ENCODE measurements at places on chromosomes 11 and 22.

GRCh38 chr11:117837070-117837776 lies 12.7 kb upstream of the FXYD2 start:
- no peak for DNase-seq

DNA sequence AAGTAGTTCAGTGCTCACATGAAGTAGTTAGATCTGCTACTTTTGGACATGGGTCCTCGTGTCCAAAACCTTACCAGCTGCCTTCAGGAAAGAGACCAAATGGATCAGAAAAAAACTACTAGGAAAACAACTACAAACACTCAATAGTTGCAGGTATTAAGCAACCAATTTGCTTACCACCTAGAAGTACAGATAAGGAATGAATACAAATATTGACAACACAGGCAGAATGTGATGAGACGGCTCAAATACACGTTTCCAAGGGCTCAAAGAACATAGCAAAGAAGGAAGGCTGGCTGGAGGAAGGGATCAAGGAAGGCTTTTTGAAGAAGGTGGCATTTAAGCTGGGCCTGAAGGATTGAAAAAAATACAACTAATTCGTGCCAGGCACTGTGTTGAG lies 41.8 kb downstream of the NRXN2 start:
- DNase-seq: no peak

DNA sequence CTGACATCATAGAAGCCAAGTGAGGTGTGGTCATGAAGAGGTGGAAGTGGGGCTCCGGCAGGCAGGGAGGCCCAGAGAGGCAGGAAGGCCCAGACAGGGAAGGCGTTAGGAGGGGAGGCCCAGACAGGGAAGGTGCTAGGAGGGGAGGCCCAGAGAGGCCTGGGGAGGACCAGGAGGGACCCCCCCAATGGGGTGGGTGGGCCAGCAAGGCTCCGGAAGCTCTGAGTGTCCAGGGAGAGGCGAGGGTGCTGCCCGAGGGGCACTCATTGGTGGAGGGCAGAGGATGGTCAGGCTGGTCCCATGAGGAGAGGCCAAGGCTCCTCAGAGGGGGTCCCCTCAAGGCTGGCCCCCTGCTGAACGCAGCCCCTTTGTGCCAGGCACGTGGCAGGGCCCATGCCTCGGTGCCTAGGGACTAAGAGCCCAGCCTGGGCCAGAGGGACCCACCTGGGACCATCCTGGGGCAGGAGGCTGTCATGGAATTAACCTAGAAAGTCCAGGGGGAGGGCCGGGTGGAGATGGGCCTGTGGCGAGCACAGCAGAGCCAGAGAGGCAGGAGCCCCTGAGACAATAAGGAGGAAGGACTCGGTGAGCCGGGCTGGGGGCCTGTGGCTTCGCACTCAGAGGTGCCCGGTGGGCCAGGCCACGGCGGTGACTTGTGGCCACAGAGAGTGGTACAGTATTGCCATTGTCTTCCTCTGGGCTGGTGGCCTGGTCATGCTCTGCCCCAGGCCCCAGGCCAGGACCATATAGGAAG lies 12.2 kb downstream of the PHLDA2 start:
- no peak for DNase-seq

DNA sequence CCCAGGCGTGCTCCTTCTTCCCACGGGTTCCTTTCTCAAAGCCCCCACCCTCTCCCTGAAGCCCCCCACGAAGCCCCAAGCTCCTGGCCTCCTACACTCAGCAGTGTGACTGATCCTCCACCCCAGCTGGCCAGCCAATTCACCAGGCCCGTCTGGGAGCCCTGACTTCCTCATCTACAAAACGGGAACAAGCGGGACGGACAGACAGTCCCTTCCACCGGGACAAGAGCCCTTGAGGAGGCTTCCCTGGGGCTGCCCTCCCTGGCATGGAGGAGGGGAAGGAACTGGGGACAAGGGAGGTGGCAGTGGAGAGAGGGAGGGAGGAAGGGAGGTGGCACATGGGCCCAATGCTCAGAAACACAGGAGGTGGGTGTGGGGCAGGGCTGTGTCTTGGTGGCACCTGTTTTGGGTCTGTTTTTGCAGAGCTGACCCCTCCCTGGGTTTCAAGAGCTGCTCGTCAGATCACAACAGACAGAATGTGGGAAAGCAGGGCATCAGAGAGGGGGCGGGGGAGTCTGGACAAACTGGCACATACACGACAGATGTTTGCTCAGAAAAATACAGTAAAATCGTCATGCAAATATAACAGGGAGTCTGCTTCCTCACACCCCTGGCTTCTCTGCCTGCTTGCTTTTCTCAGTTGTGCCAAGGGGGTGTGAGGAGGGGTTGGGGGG lies 56.8 kb downstream of the ELFN2 start:
- peak; percentile 95 for DNase-seq

DNA sequence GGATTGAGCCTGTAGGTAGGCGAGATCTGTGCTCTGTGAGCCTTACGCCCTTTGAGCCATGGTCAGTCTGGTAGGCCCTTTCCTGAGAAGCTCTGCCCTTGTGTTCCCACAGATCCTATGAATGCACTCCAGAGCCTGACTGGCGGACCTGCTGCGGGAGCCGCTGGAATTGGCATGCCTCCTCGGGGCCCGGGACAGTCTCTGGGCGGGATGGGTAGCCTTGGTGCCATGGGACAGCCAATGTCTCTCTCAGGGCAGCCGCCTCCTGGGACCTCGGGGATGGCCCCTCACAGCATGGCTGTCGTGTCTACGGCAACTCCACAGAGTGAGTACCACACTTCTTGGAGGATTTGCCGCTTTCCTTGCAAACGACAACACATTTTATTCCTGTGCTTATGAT lies 47.4 kb downstream of the MED15 start:
- no peak for DNase-seq

DNA sequence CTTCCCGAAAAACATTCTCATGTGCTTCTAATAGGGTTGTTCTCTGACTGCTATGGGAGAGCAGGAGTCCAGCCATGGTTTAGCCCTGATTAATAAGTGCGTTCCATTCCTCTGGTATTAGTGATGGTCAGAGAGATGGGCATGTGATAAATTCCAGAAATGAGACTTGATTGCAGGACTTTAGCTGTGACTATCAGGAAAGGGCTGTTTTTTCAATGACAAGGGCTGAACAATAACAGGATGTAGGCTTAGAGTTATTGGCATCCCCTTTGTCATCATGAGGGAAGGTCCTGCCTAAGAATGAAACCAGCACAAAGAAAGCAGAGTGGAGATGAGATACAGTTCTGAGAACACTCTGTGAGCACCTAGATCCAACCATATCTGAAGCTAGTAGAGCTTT lies 494.6 kb downstream of the MIAT start:
- DNase-seq: no peak

- DNase-seq: no peak
These were observed 225.1 kb downstream of the MN1 start for GRCh38 chr22:27576413-27576812.

DNA sequence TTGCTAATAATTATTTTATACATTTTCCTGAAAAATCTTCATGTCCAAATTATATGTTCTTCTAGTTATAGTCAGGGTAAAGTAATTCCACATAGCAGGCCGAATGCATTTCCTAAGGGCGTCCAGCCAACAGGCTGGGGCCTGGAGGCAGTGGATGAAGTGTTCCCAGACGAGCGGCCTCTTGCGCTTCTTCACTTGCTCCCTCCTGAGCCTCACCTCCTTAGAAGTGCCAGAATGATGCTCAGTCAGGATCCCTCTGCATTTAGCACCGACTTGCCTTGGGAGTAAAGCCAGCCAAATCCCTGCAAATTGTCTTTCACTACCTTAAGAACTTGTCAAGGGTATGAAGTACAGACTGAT lies 1.5 kb downstream of the OLFML1 start:
- no peak for DNase-seq

DNA sequence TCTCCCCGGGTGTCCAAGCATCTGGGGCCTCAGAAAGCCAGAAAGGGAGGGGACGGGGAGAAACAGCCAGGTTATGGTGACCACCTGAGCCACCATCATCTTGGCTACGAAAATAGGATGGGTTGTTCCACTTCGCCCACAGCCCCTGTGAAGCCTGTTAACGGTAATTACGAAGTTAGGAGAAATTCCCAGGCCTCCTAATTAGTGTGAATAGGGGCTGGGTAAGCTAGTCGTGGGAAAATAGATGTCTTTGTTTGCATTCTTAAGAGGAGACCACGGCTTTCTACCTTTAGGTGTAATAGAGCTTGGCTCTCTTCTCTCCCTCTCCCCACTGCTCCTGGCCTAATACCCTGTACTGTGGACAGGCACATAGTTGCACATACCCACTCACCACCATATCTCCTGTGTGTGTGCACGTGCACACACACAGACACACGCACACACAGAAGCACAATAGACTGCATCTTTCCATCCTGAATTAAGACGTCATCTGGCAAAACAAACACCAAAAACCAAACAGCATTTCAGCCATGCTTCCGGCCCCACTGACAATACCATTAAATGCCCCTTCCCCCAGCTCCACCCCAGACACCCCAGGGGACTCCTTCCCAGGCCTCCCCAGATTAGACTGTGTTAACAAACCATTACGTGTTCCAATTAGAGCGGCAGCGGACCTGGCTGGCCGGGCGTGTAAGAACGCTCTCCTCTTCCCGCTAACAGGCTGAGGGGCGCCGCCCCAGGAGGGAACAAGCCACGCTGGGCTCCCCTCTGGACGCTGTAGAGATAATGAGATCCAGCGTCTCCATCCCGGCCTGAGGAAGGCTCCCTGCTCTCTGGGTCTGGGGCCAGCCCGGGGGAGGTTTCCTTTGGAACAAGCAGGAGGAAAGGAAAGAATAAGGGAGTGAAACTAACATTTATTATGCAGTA lies 72.8 kb downstream of the TP53I11 start:
- peak; percentile 61 for DNase-seq

- DNase-seq: no peak
These were observed 1081.6 kb downstream of the BRD1 start for GRCh38 chr22:48745842-48746788.

DNA sequence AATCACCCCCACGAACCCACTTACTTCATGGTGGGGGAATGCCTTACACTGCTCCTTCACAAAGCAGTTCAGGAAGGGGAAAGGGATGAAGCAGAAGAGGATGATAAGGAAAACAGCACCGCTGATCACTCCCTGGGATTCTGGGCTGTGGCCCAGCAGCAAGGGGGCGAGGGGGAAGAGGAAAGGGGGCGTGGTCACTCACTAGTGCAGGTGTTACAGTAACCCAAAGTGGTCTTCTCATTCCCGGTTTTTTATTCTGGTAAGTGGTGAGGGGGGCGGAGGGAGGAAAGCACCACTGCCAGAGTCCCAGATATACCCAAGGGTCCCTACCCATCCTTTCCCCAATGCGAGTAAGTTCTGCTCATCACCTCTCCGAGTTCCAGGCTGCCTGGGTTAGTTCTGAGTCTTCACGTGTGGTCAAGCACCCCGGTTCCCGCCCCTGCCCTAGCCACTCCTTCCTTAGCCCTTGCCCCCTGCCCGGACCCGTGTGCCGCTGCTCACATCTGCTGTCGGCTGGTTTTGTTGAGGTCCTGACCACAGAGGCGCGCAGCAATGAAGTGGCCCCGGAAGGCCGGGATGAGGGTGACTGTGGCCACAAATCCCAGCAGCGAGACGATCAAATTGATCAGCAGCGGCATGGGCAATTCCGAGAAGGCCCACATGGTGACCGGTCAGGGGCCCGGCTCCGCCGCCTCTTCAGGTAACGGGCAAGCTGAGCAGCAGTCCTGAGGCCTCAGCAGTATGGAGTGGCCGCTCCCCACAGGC lies 477 bp downstream of the DPAGT1 start:
- peak; percentile 72 for DNase-seq

GRCh38 chr11:31628111-31628510 lies 118.5 kb downstream of the ELP4 start:
- DNase-seq: peak; percentile 4

DNA sequence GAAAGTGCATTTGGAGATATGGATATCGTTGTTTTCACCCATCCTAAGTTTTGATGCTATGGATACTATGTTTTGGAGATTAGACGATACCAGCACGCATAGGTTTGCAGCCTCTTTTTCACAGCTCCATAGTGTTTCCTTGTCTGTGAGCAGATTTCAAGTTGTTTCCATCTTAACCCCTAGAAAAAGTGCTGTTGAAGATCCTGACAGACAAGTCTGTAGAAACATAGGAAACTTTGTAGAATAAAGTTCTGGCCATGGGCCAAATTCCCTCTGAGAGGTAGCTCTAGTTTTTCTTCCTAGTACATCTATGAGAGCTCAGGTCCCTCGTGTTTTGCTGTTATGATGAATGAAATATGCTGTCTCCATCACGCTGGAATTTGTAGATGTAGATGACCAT lies 32.4 kb downstream of the ST3GAL4 start:
- DNase-seq: no peak

GRCh38 chr11:1176224-1177019 lies 18.7 kb downstream of the MUC5AC start:
- no peak for DNase-seq

DNA sequence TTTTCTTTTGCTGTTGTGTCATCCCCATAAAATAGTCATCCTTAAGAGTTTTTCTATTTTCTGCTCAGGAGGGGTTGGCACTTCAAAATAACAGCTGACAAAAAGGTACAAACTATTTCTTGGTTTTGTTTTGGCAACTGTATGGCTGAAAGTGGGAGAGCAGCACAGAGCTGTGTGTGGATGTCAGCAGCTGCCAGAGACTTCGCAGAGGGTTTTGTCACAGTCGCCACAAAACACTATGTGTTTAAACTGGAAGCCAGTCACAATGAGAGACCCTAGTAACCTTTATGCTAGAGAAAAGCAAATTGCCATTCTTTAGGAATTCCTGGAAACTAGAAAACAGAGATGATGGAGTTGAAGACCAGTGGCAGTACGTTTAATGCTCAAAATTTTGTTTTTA lies 189.6 kb upstream of the CCDC90B start:
- no peak for DNase-seq

DNA sequence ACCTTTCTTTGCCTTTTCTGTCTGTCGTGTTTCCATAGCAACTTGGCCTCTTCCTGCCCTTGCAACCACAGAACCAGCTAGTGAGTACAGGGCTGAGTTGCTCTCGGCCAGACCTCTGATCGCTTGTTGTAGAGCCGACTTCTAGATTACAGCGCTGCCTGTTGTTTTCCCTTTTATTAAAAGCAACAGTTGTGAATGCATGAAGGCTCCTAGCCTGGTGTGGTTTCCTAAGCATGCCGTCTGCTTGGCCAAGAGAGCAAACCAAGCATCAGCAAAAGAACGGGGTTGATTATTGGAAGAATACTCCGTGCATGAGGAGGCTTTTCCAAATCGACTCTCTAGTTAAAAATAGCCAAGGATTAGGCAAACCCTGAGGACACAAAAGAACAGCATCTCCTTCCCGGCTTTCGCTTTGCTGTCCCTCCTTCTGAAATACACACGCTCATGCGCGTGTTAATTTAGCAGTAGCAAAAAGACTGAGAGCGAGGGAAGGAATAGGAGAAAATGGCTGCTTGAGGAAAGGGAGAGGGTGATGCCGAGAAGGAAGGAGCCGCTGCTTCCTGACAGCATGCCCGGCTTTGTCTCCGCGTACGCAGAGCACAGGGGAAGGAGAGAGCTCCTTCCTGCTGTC lies 71.5 kb upstream of the TTC12 start:
- no peak for DNase-seq

GRCh38 chr11:64053699-64054098 lies 18.0 kb downstream of the FLRT1 start:
- no peak for DNase-seq

- no peak for DNase-seq
These were observed 116.2 kb downstream of the NCAM1 start for GRCh38 chr11:113077379-113077778.

Measured in NCI-H526 (cell line).